ENCODE measurements at places on chromosomes 13 and 19. TPM values are rescaled to one million over a fixed set of nuclear protein-coding genes. Genes with fewer than 3 reads are reported as not detected.

The UPK1A gene
- 0.26 TPM for total RNA-seq

The TCF3 gene
- total RNA-seq, result 153 TPM

The FDX2 gene
- 43.0 TPM for total RNA-seq

The SPTBN4 gene
- total RNA-seq, result 1.2 TPM

The MEX3D gene
- 12.5 TPM for total RNA-seq

The ENOX1 gene
- 0.14 TPM for total RNA-seq

The NDFIP2 gene
- total RNA-seq, result 274 TPM

The NDUFA7 gene
- 93.0 TPM for total RNA-seq

The ZNF667 gene
- total RNA-seq, result 0.92 TPM

The FLT1 gene
- 29.0 TPM for total RNA-seq

The SLC25A41 gene
- total RNA-seq, result not detected

The CYP2A6 gene
- total RNA-seq, result 0.38 TPM

The CLEC17A gene
- total RNA-seq, result 2.3 TPM

All from activated T-cell treated with anti-CD3 and anti-CD28 coated beads, Interleukin-2, amount 50 U/mL, for 4 hours (primary cell).